ENCODE measurements at places on chromosomes 6 and 20. TPM values are rescaled to one million over a fixed set of nuclear protein-coding genes. Genes with fewer than 3 reads are reported as not detected.

DNA sequence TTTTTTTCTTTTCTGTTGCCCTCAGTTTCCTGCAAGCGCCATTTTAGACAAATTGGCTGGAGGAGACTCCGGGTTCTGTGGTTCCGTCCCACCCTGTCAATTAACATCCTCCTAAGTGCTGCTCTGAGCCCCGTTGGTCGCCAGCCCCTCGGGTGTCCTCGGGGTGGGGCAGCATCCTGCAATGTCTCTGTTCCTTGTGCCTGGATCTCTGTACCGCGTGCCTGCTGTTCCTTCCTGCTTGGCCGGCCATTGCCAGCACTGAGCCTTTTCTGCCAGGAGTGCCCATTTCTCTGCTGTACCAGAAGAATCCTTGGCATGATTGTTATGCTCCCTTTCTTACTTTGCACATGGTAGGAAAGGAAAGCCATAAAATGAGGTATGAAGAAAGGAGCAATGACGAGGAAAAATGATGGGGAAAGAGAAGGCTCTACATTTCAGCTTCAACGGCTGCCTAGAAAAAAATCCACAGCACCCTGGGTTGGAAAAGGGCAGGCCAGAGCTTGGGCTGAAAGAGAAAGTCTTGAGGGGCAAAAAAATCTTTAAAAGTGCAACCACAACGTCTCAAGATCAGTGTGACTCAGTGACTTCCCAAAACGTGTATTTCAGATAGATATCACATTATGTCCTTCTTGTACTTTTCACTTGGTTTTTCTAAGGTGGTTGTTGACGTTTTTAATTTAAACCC is 256.7 kb downstream of the CLIC5 start:
- H3K27me3 ChIP-seq = peaks cover 49% of the 10 kb centered on the region
- peak overlapping the region; percentile 18 for H3K4me3 ChIP-seq
- peaks cover 24% of the 10 kb centered on the region for H3K4me1 ChIP-seq

BCL2L1 gene
- total RNA-seq = 152 TPM

- H3K27ac ChIP-seq = no peak overlapping the region
- peaks cover 13% of the 10 kb centered on the region for H3K27me3 ChIP-seq
- no peaks in the 10 kb centered on the region for H3K36me3 ChIP-seq
- H3K4me3 ChIP-seq = no peak overlapping the region
- no peaks in the 10 kb centered on the region for H3K4me1 ChIP-seq
- no peak for DNase-seq
Observed at GRCh38 chr6:36297051-36297450, 27.2 kb downstream of the PNPLA1 start.

GRCh38 chr6:19102936-19103335 is 715.8 kb downstream of the RNF144B start:
- no peak for DNase-seq
- no peaks in the 10 kb centered on the region for H3K4me1 ChIP-seq
- H3K27ac ChIP-seq = no peak overlapping the region
- no peak overlapping the region for H3K4me3 ChIP-seq
- H3K27me3 ChIP-seq = no peaks in the 10 kb centered on the region

DNAH8 gene
- total RNA-seq = 0.41 TPM

DNA sequence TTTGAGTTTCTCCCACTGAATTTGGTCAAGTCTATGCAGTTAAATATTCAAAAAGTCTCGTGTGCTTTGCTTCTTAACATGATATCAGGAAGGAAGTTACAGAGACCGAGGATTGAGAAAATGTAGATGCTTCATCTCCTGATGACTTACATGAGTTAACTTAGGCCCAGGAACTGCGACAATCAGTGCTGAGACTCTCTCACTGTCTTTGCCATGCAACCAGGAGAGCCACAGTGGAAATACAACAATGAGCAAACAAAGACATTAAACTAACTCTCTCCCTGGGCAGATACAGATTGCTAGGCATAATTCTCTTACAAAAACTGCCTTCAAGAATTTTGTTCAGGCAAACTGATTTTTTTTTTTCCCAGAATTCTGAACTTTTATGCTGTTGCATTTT is 440.6 kb upstream of the EPHA7 start:
- H3K4me3 ChIP-seq = no peak overlapping the region
- no peaks in the 10 kb centered on the region for H3K4me1 ChIP-seq
- no peak for DNase-seq
- H3K27me3 ChIP-seq = no peaks in the 10 kb centered on the region

- no peak for DNase-seq
- peaks cover 2% of the 10 kb centered on the region for H3K36me3 ChIP-seq
- H3K4me1 ChIP-seq = no peaks in the 10 kb centered on the region
- no peaks in the 10 kb centered on the region for H3K27me3 ChIP-seq
Observed at GRCh38 chr6:47061309-47062300, 19.5 kb upstream of the ADGRF1 start.
